CD8-positive, alpha-beta T cell (primary cell): ENCODE measurements at places on chromosomes 2 and 18.

DNA sequence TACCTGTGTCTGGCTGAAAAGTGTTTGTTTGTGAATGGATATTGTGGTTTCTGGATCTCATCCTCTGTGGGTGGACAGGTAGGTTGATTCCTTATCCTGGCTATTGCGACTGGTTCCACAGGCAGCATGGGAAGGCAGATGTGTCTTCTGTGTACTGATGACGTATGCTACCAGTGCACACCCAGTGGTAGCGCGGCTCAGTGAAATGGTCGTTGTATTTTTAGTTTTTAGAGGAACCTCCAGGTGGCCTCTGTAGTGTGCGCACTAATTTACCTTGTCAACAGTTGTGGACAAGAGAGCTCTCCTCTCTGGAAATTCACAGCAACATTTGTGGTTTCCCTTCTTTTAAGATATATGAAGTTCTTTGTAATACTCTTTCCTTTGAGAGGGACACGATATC lies 52.5 kb downstream of the CCDC74A start:
- no peak for DNase-seq

- DNase-seq = no peak
These were observed 783.3 kb upstream of the SALL3 start for GRCh38 chr18:78196280-78196679.

DNA sequence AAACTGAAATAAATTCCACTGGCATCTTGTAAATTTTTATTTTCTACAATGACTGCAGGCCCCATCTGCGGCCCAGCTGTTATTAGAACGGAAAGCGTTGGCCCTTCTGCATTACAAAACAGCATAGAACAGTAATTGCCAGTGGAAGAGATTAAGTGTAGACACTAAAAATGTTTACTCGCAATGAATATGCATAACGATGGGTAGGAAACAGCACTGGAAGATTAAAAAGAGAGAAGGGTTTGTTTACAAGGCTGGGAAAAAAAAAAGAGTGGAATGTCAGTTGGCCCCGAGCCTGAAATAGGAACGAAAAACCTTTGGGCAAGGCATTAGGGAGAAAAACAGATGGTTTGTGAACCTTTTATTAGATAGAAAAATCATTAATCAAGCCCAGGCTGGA lies 275.9 kb upstream of the TCF4 start:
- DNase-seq = no peak

DNA sequence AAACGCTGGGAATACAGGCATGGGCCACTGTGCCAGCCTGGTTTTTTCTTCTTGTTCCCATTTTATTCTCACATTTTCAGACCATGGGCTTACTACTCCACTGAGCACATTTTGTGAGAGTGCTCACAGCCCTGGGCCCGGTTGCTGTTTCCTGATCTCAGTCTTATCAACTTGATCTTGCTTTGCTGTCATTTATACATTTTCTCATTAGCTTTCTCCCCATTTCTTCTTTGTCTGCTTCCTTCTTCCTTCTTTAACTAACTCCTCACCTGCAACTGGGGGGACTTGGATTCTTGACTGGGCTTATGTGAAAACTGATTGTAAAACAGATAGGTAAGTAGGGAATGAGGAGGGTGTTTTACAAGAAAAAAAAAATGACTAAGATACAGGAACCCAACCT lies 117.3 kb downstream of the PLB1 start:
- DNase-seq = no peak

DNA sequence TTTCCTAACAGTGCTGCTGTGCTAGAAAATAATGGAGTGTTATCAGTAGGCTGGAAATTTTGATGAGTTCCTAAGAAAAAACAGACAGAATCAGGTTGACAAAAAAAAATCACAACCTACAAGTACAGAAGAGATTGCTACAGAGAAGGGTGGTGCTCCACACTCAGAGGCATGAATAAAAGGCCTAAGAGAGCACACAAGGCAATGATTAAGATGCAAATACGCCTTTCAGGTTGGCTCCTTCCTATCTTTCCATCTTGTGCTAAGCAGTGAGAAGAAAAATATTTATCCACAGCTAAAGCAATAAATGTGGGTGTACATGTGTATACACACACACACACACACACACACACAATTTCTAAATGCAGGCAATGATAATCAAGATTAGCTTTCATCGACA lies 130.6 kb upstream of the UBE2E3 start:
- DNase-seq = no peak

- peak; percentile 77 for DNase-seq
These were observed 32.3 kb downstream of the DNMT3A start for GRCh38 chr2:25309402-25309801.

- no peak for DNase-seq
These were observed 118.7 kb downstream of the HAUS1 start for GRCh38 chr18:46222710-46223360.

- DNase-seq = no peak
These were observed 185.6 kb upstream of the HNRNPA3 start for GRCh38 chr2:177026956-177027355.

- DNase-seq = no peak
These were observed 230.0 kb downstream of the ACTR3 start for GRCh38 chr2:114119862-114120261.

GRCh38 chr18:63148449-63149301 lies 170.9 kb downstream of the BCL2 start:
- DNase-seq = no peak

GRCh38 chr2:70895998-70896764 lies 39.5 kb upstream of the ATP6V1B1 start:
- no peak for DNase-seq

DNA sequence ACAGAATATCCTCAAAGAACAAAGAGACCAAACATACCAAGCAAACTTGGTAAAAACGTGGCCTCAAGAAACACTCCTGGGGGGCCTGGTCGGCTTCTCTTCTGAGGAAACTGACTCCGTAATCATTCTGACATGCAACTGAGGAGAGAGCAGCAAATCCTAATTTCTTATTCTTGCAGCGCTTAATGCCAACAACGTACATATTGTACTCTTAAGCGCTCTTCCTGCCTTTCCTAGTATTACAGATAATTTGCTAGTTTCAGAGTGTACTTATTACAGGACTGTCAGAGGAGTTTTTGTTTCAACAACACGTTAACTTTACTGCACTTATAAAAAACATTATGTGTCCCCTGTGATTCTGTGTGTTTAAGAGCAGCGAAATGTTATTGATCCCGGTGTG lies 64.9 kb downstream of the ZNF521 start:
- DNase-seq = no peak

GRCh38 chr2:43402452-43402937 lies 176.1 kb upstream of the ZFP36L2 start:
- no peak for DNase-seq

DNA sequence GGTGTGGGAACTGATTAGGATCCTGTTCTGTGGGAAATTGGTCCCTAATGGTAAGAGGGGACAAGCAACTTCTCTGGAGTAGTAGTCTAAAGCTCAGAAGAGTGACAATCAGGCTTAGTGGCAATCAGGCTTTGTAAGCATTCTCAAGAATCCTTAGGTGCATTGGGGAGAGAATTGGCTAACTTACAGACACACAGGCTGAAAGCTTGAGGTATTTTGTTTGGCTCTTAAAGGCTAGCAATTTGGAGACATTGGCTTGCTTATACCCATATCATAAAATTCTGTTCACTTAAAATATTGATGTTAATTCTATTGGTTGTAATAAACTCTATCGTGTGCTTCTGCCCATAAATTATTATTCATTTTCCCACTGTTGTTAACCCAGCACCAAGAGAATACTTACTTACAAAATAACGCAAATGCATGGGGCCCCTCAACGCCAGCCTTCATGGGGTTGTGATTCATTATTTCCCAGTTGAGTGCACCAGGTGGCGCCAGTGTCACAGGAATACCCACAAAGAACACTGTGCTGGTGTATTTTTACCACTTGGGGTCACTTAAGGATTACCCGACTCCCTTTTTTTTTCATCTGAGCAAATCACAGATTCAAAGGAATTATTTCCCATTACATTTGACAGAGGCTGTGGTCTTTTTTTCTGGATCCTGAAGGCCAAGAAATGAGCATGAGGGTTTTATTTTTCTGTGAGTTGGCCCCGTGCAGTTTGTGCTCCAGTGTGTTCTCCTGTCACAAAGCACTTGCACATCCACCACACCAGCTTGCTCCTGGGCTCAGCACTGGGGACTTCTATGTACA lies 45.5 kb downstream of the DDX1 start:
- peak; percentile 73 for DNase-seq

- no peak for DNase-seq
These were observed 63.7 kb downstream of the EFEMP1 start for GRCh38 chr2:55859875-55860274.

DNA sequence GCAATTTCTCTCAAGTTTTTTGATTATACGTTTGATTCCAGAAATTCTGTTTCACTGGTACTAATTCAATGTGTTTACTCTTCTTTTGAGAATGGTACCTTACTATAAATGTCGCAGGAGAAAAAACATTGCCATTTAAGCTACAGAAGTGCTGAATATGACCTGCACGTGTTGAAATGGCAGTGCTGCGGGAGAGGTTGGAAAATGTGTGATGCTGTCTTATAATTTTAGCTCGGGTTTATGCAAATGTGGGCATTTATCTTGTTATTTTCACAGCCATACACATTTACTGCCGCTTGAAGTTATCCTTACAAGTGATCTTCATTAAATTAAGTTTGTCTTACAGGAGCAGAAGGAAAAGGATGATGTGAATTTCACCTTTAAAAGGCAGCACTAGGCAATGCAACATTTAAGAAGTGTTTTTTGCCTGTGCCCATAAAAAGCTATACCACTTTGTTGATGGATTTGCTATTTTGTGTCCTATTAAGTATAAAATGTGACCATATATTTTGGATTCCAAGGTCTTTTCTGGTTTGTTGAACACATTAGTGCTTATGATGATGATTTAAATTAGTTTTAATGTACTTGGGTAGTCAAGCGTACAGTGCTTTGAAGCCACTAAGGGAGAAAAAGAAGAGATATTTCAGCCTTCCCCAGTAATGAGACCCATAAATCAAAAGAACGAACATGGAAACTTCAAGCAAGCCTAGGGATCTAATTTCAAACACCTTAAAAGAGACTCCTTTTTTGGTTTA lies 112.1 kb downstream of the LTBP1 start:
- no peak for DNase-seq

DNA sequence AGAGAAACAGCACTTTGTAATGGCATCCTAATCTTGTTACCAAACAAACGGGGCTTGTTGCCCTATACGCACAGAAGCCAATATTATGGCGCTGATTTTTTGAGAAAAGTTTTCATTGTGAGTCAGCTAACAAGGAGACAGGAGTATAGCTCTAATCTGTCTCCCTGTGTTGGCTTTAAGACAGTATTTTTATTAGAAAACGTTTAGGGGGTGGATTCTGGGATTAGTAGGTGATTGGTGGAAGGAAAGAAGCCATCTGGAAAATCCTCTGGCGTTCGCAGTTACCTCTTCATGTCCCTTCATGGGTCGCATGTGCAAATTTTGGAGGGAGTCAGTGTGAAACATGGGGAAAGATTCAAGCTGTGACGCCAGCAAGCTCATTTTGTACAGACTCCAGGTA lies 698 bp upstream of the TMEM237 start:
- DNase-seq = no peak

DNA sequence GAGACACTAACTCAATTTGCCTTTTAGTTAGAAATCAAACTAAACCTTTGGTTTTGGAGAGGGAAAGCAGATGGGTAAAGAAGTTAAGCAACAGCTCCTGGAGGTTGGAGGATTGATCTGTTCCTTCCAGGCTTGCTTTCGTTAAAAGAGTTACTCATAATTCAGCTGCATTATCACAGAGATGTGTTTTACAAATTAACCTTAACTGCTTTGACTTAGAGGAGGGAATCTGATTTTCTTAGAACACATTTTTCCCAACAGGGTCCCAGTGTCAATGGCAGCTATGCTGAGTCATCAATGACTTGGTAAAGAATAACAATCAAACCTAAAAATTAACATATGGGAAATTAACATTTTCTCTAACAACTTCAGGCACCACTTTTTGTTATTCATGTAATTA lies 113.4 kb downstream of the COPS8 start:
- DNase-seq = no peak

DNA sequence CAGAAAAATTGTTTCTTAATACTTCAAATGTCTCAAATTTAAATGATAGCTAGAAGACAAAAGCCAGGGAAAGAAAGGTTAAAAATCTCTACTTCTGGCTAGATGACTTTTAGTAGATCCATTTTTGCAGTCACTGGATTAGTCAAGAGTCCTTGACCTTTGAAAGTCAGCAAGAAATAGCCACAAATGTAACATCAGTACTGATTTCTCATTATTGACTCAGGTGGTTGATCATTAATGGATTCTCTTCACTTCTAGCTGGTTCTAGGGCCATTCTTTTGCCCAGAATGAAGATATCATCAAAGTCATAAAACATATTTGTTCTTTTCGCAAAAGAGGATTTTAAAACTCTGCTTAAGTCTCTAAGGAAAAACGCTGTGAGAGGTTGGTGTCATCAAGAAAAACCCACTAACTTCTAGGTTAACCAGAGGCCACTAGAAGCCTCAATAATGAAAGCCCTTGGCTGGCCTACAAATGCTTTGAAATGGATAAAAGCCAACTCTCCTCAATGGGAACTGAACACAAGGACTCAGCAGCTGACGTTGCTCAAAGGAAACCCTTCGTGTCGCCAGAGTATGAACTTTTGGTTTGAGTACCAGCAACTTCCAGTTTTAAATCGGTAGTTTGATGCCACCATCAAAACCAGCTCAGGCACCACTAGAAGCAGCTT lies 66.3 kb downstream of the IRS1 start:
- DNase-seq = no peak

- DNase-seq = peak; percentile 76
These were observed 507 bp downstream of the PKP4 start for GRCh38 chr2:158457092-158457825.

GRCh38 chr2:138433995-138434951 lies 67.3 kb upstream of the SPOPL start:
- no peak for DNase-seq

GRCh38 chr2:209872675-209873074 lies 101.0 kb downstream of the UNC80 start:
- DNase-seq = no peak

DNA sequence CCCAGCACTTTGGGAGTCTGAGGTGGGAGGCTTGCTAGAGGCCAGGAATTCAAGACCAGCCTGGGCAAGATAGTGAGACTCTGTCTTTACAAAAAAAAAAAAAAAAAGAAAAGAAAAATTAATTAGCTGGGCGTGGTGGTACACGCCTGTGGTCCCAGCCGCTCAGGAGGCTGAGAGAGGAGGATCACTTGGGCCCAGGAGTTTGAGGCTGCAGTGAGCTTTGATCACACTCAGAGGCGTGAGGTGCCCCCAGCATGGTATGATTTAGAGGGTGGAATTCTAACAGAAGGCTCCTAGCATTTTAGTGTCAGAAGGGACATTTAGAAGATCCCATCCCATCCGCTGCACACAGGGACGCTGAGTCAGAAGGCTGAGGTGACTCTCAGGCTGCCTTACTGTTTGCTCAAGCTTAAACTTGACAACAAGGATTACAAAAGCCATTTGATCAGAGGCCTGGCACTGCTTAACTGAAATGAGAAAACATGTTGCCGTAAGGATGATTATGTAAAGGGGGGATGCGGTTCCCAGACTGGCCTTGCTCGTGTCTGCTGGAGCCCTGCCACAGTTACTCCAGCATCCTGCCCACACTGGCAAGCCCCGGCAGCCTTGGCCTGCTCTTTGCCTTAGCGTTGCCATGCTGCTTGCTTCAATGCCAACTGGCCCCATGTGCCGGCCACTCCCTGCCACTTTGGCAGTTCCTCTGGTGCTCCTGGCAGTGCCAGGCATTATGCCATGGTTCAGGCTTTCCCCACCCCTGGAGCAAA lies 45.6 kb upstream of the SLC1A4 start:
- no peak for DNase-seq

- DNase-seq = no peak
These were observed 30.1 kb upstream of the EPC2 start for GRCh38 chr2:148614322-148615049.

GRCh38 chr2:227153758-227154486 lies 10.1 kb downstream of the COL4A4 start:
- DNase-seq = no peak

GRCh38 chr18:33205777-33206176 lies 234.7 kb downstream of the CCDC178 start:
- DNase-seq = no peak
